ENCODE measurements at places on chromosomes 11 and 22. TPM values are rescaled to one million over a fixed set of nuclear protein-coding genes. Genes with fewer than 3 reads are reported as not detected.

DNA sequence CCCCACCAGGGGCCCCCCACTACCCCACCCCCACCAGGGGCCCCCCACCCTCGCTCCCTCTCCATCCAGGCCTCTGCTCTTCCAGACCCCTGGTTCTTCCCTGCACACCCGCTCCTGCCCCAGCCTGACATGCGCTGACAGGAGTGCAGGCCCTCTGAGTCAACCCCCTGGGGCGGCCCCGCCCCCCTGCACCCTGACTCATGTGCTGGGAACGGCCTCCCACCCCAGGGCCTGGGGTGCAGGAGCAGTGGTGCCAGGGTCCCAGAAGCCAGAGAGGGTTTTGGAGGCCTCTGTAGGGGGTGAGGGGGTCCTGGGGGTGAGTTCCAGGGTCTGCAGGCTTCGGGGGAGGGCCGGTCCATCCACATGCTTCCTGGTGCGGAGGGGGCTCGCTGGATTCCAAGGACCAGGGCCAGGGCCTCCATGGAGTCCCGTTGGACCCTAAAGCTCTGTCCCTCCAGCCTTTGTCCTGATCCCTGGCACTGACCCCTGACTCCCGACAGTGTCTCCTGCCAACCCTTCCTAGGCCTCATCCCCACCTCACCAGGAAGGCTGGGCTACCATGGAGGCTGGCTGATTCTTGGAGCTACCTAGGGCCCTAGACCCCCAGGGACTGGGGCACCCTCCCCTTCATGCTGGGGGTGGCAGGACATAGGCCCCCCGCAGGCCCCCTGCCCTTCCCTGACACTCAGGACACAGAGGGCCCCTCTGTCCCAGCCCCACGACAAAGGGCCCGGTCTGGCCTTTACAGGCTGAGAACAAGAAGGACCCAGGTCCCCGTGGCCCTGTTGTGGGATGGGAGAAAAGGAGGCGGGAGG is 583 bp upstream of the PKP3 start:
- H3K4me1 ChIP-seq = peaks cover 6% of the 10 kb centered on the region
- no peaks in the 10 kb centered on the region for H3K36me3 ChIP-seq
- DNase-seq = no peak
- H3K27ac ChIP-seq = peak overlapping the region; percentile 81

- DNase-seq = no peak
- no peak overlapping the region for H3K27ac ChIP-seq
- peaks cover 96% of the 10 kb centered on the region for H3K27me3 ChIP-seq
- H3K4me3 ChIP-seq = no peak overlapping the region
Observed at GRCh38 chr11:31821766-31822165, 10.6 kb upstream of the PAX6 start.

DNA sequence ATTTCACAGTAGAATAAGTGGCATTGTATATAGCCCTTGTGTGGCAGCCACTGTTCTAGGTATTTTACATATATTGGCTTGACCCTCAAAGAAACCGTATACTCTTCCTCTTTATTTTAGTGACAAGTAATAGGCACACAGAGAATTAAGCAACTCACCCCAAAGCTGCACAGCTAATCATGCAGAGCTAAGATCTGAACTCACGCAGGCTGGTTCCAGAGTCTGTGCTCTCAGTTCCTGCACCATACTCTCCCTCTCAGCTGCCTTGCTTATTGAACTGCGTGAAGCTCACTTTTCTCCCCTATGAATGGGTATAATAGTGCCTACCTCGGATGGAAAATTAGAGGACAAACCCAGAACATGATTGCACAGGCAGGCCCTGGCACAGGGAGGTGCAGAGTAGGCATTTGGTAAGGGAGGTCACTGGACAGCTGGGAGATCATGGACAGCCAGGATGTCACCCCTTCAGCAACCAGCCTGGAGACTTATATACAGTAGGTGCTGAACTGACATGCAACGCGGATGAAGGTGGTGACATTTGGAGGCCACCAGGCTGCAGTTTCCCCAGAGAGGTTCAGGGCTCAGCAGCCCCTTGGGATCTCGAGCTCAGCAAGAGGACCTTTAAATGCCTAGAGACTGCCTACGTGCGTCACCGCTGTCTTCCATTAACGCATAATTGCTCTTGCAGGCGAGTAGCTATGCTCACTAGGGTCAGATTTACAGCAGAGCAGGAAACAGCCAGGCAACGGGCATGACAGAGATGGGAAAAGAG is 78.4 kb upstream of the TP53I11 start:
- DNase-seq = peak; percentile 42
- H3K36me3 ChIP-seq = no peaks in the 10 kb centered on the region
- peaks cover 11% of the 10 kb centered on the region for H3K4me1 ChIP-seq
- H3K27me3 ChIP-seq = peaks cover 15% of the 10 kb centered on the region
- H3K4me3 ChIP-seq = no peak overlapping the region

DNA sequence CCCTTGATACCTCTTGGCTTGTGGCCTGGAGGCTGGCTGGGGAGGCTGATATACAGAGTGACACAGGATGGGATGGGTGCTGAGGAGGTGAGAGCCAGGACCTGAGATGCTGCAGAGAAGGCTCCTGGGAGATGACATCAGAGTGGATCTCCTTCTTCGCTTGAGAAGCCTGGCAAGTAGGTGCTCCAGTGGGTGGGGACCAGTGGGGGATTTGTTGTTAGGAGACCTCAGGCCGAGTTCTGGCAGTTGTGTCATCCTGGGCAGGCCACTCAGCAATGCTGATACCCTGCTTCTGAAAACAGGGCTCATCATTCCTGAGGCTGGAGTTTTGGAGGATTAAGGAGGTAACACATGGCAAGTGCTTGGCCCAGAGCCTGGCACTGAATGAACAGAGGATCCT is 1.9 kb upstream of the NDUFV1 start:
- no peak for DNase-seq
- H3K36me3 ChIP-seq = no peaks in the 10 kb centered on the region
- H3K4me3 ChIP-seq = peak overlapping the region; percentile 42
- H3K4me1 ChIP-seq = peaks cover 10% of the 10 kb centered on the region
- peaks cover 13% of the 10 kb centered on the region for H3K27me3 ChIP-seq
- H3K27ac ChIP-seq = no peak overlapping the region

- H3K4me1 ChIP-seq = no peaks in the 10 kb centered on the region
- no peak overlapping the region for H3K4me3 ChIP-seq
- no peaks in the 10 kb centered on the region for H3K36me3 ChIP-seq
- DNase-seq = no peak
Observed at GRCh38 chr11:11806586-11806985, 35.2 kb upstream of the USP47 start.

DNA sequence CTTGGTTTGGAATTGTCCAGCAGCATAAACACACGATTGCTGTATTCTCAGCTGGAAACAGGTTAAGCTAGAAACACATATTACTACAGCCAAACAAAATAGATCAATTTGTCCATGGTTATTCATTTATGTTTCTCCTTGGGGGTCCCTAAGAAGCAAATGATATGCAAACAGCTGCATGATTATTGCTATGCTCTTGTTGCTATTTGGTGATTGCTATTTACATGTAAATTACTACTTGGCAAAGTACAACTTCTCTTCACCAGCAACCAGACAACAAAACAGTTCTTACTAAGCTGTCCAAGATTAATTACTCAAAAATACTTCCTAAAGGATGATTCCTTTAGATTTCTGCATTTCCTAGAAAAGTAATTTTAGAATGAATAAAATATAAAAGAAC is 567.9 kb upstream of the ARHGAP42 start:
- DNase-seq = no peak
- no peak overlapping the region for H3K27ac ChIP-seq
- no peaks in the 10 kb centered on the region for H3K4me1 ChIP-seq
- no peaks in the 10 kb centered on the region for H3K27me3 ChIP-seq

DNA sequence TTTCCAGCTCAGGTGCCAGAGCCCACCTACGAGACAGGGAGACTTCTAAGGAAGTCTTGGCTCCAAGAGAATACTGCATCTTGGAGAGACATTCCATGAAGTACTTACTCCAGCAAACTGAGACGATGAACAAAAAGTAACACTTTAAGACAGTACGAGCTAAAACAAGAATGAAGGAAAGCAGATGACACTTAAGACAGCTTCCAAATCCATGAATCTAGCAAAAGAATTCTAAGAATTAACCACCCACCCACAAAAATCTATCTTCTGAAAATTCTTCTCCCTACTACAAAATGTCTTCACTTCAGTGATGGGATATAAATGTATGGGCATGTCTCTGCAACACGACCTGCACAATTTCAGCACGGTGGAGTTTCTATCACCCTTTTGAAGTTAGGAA is 132.9 kb downstream of the C11orf58 start:
- no peak for DNase-seq
- no peaks in the 10 kb centered on the region for H3K27me3 ChIP-seq
- peak overlapping the region; percentile 12 for H3K4me3 ChIP-seq
- peaks cover 11% of the 10 kb centered on the region for H3K36me3 ChIP-seq
- H3K27ac ChIP-seq = peak overlapping the region; percentile 62

- H3K4me3 ChIP-seq = no peak overlapping the region
- H3K36me3 ChIP-seq = no peaks in the 10 kb centered on the region
- H3K4me1 ChIP-seq = no peaks in the 10 kb centered on the region
- no peaks in the 10 kb centered on the region for H3K27me3 ChIP-seq
- no peak for DNase-seq
Observed at GRCh38 chr11:28606930-28607329, 498.7 kb downstream of the METTL15 start.

DNA sequence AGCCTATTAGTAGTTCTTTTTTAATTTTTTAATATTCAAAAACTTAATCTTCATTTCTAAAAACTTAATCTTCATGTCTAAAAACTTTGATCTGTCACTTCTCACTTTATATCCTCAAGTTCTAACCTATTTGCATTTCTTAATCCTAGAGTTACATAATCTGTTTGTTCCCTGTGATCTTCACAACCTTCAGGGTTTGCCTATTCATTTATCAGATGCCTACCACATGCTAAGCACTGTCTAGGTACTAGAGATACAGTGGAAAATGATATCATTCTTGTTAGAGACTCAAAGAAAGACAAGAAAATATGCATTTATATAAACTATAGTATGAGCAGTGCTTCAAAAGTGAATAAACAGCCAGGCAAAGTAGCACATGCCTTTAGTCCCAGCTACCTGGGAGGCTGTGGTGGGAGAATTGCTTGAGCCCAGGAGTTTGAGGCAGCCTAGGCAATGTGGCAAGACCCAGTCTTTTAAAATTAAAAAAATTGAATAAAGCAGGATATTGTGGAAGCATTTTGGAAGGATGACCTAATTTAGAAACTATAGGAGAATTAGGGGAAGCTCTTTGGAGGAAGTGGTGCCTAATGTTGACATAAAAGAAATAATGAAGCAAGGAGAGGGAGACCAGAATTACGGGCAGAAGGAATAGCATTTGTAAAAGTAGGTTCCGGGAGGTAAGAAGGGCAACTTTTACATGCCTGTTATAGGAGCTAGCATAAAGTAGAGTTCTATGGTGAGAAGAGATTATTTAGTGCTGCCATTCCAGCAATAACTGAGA is 54.4 kb upstream of the GRK2 start:
- H3K4me1 ChIP-seq = no peaks in the 10 kb centered on the region
- H3K27me3 ChIP-seq = no peaks in the 10 kb centered on the region
- DNase-seq = no peak
- H3K4me3 ChIP-seq = no peak overlapping the region
- H3K27ac ChIP-seq = no peak overlapping the region

- H3K36me3 ChIP-seq = no peaks in the 10 kb centered on the region
- DNase-seq = no peak
- no peak overlapping the region for H3K4me3 ChIP-seq
- peak overlapping the region; percentile 68 for H3K27ac ChIP-seq
- H3K4me1 ChIP-seq = peaks cover 24% of the 10 kb centered on the region
Observed at GRCh38 chr11:47998733-47999359, 18.5 kb downstream of the PTPRJ start.

DNA sequence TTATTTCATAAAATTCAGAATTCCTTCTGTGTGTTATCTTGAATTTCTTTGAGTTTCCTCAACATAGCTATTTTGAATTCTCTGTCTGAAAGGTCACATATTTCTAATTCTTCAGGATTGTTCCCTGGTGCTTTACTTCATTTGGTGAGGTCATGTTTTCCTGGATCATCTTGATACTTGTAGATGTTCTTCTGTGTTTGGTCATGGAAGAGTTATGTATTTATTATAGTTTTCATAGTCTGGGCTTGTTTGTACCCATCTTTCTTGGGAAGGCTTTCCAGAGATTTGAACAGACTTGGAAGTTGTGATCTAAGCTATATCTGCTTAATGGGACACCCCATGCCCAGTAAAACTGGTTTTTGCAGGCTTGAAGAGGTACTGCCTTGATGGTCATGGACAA is 149.6 kb downstream of the METTL15 start:
- DNase-seq = no peak
- peaks cover 18% of the 10 kb centered on the region for H3K36me3 ChIP-seq
- H3K27me3 ChIP-seq = no peaks in the 10 kb centered on the region

Gene SNX19
- total RNA-seq = 48.0 TPM

Gene RTN4R
- total RNA-seq = 9.0 TPM

Gene CD6
- total RNA-seq = 0.70 TPM

Gene SEC14L3
- not detected for total RNA-seq

Gene CARD10
- total RNA-seq = 9.9 TPM

Gene LDHAL6A
- not detected for total RNA-seq

Gene C22orf31
- total RNA-seq = 0.63 TPM

Gene SLC22A12
- total RNA-seq = not detected

Gene CCDC81
- 0.79 TPM for total RNA-seq

Gene POU2AF3
- total RNA-seq = 2.9 TPM
